ENCODE measurements at places on chromosomes 1 and 21.

DNA sequence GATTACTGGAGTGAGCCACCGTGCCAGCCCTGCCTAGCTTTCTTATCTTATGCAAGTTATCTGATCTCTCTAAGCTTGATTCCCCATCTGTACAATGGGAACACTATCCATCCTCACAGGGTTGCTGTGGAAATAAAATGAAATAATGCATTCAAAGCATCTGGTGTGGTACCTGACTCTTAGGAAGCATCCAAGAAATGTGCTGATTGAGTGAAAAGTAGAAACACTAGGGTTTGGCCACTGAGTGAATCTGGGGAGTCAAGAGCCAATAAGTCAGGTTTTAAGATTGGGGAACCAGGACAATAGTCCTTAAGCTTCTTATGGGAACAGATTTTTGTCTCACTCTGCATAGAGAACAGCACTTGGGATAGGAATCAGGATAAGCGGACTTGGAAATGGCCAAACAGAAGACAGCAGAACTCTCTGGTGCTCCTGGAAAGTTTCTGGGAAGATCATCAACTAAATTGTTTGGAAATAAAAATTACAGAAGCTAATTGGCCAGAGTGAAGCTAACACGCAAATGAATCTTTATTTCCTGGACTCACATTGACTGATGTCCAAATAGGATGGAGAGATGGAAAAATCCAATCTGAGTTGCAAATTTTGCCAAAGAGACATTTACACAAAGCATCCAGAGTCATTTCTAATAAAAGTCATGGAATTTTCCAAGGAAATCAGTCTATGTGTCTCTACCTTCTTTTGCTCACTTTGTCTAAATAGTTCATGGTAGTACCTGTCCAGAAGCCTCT, 3.3 kb downstream of the PAFAH2 start:
- DNase-seq = no peak

DNA sequence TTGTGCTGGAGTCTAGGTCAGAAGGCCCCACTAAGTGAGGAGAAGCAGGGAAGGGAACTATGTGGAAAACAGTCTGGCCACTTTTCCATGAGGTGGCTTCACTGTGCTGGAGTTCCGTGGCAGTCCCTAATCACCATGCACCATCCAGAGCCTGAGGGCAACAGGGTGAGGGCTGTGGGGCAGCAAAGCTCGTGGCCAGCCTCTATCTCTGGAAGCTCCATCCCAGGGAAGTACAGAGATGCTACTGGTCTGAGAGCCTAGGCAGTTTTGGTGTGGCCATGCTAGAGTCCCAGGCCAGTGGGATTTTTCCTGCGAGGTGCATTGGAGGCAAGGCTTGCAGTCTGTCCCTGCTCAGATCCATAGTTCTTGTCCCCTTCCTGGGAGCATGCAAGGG, 157.3 kb upstream of the LRRC7 start:
- no peak for DNase-seq

- no peak for DNase-seq
Observed at GRCh38 chr21:45584786-45585185, 42.5 kb upstream of the SLC19A1 start.

- no peak for DNase-seq
Observed at GRCh38 chr1:94621802-94622201, 80.2 kb upstream of the F3 start.

DNA sequence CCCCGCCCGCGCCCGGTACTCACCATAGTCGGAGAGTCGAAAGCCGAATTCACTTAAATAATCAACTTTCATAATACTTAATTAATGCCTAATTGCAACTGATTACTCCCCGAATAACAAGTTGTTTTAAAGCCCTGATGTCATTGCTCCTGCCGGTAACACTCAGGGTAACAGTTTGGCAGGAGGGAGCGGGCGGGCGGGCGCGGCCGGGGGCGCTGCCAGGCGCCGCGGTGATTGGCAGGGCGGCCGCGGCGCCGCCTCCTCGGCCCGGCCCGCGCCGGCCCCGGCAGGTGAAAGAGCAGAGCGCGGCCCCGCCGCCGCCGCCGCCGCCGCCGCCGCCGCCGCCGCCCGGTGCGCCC, 102.2 kb downstream of the CASZ1 start:
- DNase-seq = peak; percentile 55

GRCh38 chr1:154809436-154810413, 60.4 kb downstream of the KCNN3 start:
- DNase-seq = peak; percentile 41

GRCh38 chr1:53615101-53615500, 123.9 kb downstream of the GLIS1 start:
- no peak for DNase-seq

DNA sequence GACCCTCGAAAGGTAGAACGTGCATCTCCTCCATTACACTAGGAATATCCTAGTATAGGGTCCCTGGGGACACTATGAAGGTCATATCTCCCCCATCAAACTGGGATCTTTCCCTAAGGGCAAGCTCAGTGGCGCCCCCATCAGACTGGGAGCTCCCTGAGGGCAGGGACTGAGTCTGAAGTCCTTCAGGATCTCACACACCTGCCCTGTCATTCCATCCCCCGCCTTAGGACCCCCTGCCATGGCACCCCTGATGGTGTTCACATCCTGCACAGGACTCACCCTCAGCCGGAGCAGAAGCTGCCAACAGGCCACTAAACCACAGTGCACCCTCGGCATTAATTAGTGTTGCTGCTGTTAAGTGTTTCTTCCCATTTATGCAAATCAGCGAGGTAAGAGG, 50.4 kb downstream of the IGSF21 start:
- no peak for DNase-seq

DNA sequence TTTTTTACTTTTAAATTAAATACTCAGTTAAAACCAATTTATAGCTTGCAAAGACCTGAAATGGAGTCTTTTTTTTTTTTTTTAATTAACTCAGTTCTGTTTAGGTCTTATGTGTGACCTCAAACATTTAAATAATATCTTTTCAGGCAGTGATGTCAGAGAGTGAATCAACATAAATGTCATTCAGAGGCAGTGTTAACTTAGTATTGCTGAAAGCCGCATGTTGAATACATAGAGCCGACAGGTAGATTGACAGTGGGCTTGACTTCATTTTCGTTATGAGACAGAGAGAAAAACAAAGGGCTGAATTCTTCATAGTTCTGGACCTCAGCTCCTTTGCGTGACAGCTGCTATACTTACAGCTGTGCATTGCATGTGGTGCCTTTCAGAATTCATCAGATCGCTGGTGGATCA, 51.5 kb downstream of the PRDM2 start:
- DNase-seq = no peak

GRCh38 chr1:28259934-28260802, 850 bp downstream of the SESN2 start:
- DNase-seq = peak; percentile 34

- no peak for DNase-seq
Observed at GRCh38 chr1:221921936-221922335, 180.0 kb upstream of the DUSP10 start.

DNA sequence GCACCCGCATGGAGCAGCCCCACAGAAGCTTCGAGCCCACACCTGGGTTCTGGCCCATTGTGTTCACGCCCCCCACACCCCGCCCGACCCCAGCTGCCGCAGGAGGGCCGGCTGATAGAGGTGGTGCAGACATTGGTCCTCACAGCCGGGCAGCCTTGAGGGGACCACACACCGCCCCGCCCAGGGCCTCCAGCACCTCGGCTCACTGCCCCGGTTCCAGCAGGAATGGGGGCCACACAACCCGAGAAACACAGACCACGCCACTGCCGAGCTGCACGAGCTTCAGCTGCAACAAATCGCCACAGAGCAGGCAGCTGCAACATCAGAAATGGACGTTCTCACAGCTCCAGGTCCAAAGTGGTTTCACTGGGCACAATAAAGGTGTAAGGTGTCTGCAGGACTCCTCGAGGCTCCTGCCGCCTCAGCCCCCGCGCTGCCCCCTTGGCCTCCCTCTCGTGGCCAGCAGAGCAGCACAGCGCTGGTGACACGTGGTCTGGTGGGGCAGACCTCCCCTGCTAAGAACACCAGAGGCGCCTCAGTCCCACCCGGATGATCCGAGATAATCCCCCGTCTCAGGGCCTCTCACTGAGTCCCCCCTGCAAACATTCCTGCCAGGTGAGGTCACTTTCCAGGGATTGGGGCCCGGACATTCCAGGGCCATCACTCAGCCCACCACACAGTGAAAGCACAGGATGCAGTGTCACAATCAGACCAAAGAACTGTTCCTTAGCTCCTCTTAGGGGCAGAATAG, 62.3 kb upstream of the ADARB1 start:
- peak; percentile 95 for DNase-seq

DNA sequence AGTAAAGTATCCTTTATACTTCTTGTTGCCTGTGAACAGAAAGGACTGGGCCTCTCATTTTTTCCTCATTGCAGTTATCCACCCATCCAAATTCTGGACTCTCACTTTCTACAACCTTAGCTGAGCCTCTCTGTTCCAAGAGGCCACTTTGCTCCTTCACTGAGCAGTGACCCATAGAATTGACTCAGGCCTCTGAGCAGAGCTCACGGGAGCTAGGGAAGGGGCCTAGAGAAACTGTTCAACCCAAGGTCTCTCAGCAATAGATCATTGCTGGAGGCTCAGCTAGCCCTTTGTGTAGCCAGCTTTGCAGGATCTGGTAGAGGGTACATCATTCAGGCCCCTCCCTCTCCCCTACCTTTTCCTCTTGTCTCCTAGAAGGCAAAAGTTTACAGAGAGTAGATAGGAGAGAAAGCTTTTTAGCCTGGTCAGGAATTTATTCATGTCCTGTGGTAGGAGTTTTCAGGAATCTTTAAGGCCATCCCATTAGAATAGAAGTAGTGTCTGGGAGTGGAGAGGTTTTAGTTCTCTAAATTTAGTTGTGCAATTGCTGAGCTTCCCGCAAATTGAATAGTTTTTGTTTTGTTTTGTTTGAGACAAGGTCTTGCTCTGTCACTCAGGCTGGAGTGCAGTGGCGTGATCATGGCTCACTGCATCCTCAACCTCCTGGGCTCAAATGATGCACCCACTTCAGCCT, 6.7 kb downstream of the INTS3 start:
- no peak for DNase-seq
